ENCODE measurements at places on chromosomes 2 and 18.

DNA sequence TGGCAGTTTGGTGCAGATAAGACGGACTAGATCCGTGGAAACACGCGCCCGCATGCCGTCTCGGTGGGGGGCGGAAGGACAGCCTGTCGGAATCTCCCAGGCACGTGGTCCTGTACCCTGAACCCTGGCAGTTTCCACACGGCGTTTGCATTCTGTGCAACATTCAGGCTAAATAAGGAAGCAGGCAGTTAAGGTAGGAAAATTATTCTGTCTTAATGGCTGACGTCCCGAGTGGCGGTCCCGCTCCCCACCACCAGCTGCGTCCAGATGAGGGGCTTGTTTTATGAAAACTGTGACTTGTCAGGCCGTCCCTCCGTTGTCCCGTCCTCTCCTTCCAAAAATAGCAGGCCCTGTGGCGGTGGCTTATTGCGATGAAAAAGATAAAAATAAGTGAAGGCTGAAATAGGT, 120.2 kb downstream of the NFATC1 start:
- DNase-seq, result no peak

DNA sequence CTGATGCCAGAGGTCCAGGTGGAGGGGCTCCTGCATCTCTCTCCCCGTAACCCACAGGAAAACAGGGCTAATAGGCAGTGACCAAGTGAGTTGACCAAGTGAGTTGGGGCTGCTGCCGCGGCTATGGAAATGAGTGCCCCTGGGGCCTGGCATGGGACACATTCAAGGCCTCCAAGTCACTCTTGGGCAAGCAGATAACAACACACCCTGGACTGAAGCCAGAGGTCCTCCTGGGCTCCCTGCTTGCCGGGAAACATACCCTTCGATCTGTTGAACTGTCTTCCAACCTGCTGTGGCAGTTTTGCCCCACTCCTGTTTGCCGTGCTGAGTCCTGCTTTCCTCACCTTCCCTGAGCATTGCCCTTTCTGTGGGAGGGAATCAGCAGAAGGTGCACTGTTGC, 89.2 kb downstream of the LIPG start:
- no peak for DNase-seq

- DNase-seq, result no peak
Observed at GRCh38 chr18:77530732-77531131, 281.1 kb downstream of the GALR1 start.

DNA sequence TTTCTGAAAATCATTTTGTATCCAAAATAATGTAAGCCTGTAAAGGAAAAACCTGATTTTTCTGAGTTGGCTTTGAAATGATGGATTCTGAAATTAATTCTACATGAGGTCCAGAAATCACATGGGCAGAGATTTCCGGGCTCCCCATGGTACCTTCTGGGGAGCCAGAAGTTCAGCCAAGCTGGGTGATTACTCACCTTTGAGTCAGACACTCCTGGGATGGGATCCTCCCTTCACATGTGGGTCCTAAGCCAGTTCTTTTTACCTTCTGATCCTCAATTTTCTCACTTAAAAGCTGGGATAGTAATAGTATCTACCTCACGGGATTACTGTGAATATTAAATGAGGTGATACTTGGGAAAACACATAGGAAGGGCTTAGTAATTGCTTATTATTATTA, 179.8 kb upstream of the EPAS1 start:
- no peak for DNase-seq

DNA sequence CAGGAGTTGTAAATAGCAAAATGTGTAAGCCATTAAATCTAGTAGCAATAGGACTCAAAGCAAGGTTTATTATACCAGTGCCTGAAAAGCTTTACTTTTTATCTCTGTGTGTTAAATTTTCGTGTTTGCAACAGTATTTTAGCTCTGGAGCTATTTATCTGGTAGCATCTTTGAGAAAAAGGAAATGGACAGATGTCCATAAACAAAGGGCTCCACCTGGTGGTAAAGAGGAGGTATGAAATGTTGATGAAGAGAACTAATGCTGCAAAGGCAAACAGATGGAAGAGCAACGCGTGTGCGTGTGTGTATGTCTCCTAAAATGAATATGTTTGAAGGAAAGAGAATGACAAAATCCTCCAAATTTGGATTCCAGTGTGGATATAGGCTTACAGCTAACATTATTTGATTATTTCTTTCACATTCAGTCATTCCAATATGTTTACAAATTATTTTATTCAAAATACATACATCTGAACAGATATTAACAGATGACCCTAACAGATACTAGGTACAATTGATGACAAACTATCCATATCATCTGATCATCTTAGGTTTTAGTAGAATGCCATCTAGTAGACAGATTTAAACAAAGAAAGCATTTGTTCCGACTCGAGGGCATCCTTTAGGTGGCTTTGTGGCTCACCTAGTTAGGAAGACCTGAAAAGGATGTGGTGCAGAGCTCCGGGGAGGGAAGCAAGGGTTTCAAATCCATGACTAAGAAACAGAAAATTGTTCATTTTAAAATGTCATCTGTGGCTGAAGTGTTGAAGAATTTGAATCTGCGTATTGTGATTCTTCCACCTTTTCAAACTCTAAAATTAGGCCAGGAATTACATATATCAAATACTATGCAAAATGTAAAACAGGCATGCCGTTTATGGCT, 383.3 kb downstream of the MTX2 start:
- DNase-seq, result peak; percentile 50

- DNase-seq, result no peak
Observed at GRCh38 chr2:165762723-165763122, 31.3 kb downstream of the GALNT3 start.

- DNase-seq, result no peak
Observed at GRCh38 chr18:23220355-23220754, 85.1 kb downstream of the CABLES1 start.

GRCh38 chr2:160510617-160511016, 17.0 kb upstream of the RBMS1 start:
- no peak for DNase-seq

- no peak for DNase-seq
Observed at GRCh38 chr2:33083699-33084387, 137.1 kb downstream of the LTBP1 start.

DNA sequence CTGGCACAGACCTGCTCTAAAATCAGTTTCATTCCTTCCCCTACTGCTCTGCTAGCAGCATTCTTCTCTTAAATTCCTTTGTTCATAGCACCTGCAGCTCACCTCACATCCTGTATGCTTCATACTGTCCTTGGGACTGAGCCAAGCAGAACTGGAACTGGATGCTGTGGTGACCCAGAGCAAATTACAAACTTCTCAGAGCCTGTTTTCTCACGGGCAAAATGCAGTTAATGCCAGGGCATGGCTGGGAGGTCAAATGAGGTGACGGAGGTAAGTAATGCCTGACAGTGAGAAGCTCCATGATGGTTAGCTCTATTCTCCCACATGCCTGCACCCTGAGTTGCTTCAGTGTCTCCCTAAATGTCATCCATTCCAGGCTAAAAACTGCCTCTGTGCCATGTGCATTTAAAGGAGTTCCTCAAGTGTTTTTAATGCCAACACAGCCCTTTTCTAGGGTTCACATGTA, 29.7 kb downstream of the C2orf42 start:
- no peak for DNase-seq

DNA sequence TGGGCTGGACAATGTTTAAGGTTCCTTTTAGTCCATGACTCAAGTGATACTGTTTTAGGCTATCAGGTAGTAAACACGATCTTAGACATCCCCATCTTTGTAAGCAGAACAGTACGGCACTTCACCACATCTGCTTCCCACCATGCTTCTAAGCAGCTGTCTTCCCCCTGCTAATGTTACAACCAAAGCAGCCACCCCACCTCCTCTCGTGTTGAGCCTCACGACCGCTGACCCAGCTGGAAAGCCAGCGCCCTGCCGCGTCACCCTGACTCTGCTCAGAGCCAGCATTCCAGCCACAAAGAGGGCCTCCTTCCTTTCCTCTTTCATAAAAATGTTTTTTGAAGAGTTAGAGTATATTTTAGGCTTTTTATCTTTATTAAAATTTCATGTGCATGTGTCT, 9.4 kb downstream of the MTERF4 start:
- DNase-seq, result no peak

GRCh38 chr2:163467251-163467630, 268.6 kb downstream of the FIGN start:
- no peak for DNase-seq

DNA sequence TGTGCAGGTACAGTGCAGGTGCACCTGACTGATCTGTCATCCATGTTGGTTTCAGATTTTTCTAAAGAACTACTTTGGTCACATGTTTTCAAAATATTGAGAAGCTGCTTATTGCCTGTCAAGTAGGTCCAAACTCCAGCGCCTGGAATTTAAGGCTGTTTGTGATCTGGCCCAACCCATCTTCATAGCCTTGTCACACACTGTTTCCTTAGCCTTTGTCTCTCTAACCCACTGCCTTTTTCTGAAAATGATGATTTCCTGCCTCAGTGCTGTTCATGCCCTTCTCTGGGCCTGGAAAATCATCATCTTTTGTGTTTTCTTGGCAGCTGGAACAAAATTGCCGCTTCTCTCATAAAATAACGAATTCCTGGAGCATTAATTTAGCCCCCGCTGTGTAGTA, 7.2 kb downstream of the LIMS1 start:
- no peak for DNase-seq

DNA sequence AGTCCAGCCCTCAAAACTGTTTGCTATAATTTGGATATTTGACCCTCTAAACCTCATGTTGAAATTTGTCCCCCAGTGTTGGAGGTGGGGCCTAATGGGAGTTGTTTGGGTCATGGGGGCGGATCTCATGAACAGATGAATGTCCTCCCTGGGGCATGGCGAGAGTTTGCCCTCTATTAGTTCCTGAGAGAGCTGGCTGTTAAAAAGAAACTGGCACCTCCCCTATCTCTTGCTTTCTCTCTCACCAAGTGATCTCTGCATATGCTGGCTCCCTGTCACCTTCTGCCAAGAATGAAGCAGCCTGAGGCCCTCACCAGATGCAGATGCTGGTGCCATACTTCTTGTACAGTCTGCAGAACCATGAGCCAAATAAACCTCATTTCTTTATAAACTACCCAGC, 12.0 kb downstream of the LNPK start:
- DNase-seq, result no peak
